ENCODE measurements at places on chromosomes 7 and 10.

GRCh38 chr7:620885-621284 lies 101.2 kb upstream of the PDGFA start:
- no peak for DNase-seq

DNA sequence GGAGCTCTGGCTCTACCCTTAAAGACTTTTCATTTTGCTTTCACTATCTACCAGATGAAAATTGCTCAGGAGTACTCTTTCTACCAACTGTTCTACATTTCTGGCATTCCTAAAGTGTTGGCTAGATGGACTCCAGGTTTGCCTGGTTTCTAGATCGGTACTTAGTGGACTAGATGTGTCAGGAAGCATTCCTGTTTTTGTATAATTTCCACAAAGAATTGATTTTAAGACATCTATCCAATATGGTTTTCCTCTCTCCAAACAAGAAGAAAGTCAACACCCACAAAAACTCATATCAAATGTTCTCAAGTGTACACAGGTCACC lies 157.7 kb downstream of the CHRM2 start:
- DNase-seq, result no peak

GRCh38 chr10:24771943-24772694 lies 48.4 kb upstream of the ARHGAP21 start:
- DNase-seq, result no peak

DNA sequence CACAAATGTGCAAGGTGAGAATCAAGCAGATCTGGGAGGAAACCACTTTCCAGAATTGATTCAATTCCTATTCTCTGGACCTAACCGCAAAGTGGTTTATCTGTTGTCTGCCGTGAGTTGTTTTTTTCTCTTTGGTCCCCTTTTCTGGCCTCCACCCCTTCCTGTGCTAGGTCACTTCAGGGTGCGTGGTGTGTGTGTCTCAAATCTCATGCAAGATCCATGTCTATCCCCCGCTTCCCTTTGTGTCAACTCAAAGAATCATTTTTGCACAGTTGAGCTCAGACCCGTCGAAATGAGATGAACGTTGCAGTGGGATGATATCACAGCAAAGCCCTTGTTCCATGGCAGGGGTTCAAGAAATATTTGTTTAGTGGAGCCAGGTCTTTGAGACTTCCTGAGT lies 184.5 kb downstream of the GATA3 start:
- DNase-seq, result no peak

- DNase-seq, result no peak
Observed at GRCh38 chr7:70267381-70268120, 669.3 kb downstream of the AUTS2 start.

- no peak for DNase-seq
Observed at GRCh38 chr10:33734393-33735155, 400.1 kb upstream of the NRP1 start.

- DNase-seq, result no peak
Observed at GRCh38 chr7:24854866-24855265, 97.6 kb upstream of the GSDME start.

DNA sequence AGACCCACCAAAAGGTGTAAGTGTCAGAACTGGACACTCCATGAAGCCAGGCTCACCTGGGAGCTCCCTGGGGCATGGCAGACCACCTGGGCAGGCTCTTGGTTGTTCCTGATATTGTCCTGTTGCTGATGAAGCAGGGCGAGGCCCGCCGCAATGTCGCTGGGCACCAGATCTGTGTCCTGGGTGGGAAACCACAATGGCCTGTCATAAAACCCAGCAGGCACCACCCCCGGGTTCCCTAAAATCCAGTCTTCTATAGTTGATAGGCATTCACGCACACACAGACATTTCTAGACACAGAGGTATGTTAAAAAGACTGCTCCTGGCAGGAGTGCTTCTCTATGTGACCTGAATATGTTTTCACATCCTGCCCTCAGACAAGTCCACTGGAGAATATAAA lies 15.0 kb downstream of the DAGLB start:
- DNase-seq, result no peak

- DNase-seq, result no peak
Observed at GRCh38 chr7:95501261-95501832, 15.6 kb downstream of the ASB4 start.

DNA sequence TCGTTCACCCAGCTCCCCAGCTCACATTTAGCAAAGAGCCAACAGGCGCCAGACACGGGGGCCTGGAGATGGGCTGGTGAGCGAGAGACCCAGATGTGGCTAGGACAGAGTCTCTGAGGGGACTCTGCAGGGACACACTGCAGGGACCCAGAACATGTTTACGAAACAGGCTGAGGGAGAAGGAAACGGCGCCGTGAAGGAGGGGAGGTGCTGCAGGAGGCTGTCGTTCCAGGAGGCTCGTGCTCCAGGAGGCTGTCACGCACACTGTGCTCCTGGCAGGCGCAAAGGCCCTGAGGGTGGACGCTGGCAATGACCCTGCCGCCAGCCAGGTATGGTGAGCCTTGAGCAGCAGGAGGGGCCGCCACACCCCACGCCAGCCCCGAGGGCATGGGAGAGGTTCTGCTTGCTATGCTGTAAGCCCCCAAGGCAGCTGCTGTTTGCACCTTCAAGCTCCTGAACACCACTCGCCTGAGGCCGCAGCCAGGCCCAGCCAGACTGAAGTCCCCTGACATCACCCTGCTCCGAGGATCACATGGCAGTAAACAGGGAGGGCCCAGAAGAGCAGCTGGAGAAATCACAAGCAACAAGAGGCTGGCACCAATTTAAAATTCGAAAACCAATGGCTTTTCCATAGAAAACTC lies 27.3 kb downstream of the ADAP1 start:
- DNase-seq, result no peak

DNA sequence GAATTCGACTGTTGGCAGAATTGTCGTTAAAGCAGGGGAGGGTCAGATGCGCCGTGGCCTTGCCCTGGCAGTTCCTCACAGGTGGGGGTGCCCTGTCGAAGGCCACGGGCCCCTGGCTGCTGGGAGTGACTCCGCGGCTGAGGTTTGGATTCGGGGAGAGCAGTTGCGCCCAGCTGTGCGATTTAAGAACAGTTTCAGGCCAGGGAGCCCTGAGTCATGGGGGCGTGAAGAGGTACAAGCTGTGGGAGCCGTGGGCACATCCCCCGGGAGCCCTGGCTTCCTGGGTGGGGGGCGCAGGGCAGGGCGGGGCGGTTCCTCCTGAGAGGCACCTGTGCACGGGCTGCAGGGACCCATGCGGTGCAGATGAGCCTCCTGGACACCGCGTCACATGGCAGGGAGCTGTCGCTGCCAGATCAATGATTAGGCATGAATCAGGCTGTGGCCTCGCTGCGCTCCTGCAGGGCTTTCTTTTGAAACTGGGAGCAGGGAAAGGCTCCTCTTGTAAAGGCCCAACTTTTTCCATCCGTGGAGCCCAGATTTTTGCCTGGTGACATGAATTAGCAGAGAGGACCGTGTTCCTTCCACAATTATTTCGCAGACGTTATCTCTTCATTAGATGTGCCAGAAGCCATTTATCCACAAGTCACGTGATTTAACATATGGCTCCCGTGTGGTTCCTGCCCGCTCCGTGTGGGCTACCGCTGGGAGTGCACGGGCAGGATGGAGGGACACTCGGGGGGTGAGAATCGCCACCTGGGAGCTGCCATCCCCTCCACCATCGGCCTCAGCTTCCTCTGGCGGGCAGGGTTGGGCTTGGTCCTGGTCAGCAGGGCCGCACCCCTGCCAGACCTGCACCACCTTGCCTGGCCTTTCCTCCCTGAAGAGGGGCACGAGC lies 918 bp downstream of the PWWP2B start:
- no peak for DNase-seq

DNA sequence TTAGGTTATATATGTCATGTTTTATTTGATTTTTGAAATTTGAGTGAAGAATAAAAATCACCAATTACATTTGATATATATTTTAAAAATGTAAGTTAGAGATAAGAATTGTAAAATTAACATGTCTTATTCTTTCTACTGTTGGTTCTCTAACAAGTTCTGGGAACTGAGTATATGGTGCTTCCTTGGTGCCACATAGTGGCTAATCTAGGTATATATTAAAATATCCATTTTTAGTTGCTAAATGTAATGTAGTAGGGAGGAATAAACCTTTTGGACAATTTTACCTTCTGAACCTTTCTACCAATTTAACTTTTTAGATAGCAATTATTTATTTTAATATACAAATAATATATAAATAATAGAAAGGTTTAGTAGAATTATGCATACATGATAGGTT lies 17.5 kb downstream of the CFAP69 start:
- no peak for DNase-seq

- no peak for DNase-seq
Observed at GRCh38 chr10:77162697-77163096, 474.9 kb downstream of the KCNMA1 start.

DNA sequence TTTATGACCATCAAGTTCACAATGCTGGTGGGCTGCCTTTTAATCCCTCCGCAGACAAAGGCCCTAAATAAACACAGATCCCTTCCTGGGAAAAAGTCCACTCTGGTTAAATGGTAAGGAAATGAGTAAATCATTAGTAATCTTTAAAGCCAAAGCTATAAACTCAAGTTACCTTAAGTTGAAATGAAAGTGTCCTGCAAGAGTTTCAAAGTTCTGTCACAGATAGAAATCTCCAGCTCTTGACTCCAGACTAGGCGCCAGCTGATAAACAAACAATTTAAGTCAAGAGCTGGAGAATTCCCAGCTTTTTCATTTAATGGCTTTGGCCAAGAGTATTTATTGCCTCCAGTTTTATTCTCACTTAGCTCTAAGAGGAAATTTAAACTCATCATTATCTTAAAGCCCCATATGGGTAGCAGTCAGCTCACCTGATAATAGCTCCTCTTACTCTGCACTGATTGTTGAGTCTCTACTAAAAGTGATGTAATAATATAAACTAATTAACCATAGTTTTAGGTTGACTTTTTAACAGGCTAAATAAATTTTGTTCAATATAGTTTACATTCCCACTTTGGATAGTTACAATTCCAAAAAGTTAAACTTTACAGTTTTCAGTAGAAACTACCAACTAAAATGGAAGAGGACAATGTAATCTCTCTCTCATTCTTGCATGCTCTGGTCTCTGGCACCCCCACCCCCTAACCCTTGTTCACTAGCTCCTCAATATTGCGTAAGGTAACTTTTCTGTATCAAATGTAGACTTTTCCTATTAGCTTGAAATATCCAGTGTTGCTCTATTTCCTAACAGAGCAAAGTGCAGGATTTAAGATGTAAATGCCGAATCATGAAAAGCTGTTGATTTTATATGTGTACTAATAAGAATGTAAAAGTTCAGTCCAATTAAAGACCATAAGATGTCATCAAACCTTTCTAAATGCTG lies 56.1 kb downstream of the HIBADH start:
- no peak for DNase-seq

DNA sequence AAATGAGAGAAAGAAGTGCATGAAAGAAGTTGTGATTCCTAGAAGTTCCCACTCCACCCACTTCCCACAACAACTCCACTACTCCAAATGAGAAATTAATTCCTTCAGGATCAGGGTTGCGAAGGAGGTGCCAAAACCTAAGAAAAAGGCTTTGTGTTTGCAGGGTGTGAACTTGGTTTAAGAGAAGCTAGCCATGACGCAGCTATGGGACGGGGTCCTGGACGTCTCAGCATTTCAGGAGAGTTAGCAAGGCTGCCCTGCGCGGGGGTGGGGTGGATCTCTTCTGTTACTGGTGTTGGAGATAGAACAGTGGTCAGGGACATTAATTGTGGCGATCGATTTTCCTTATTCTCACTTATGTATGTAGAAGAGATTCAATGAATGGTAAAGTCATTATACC lies 61.2 kb downstream of the CHST3 start:
- no peak for DNase-seq

- no peak for DNase-seq
Observed at GRCh38 chr10:78619115-78619851, 449.5 kb upstream of the ZMIZ1 start.

- no peak for DNase-seq
Observed at GRCh38 chr7:7970237-7970530, 1.6 kb downstream of the GLCCI1 start.

DNA sequence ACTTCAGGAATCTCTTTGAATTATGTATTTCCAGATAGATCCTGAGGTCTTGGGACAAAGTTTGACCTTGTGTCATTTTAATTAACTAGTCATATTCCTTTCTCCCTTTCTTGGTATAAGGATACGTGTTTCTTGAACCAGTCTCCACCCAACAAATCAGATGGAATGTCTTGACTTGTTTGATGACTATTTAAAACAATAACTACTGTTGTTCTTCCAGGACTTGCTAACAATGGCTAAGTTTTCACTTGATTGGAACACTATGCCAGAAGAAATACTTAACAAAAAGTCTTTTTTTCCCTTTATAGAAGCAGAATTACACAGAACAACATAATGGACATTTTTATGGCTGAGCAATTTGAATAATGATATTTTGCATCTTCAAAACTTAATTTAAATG lies 43.0 kb upstream of the WIPF3 start:
- no peak for DNase-seq

DNA sequence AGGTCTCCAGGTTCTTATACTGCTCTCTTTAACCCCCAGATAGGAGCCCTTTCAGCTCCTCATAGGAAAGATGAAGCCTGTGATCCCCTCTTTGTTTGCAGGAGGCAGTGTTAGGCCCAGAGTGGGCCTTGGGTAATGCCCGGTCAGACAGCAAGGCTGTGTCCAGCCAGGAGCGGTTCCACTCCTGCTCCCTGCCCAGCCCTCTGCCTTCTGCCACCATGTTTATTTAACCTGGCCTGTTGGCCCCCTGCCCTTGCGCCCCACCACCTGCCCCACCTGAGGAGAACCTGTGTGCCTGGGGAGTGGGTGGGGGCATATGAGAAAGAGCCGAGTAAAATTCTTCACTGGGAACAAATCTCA lies 24.3 kb downstream of the CDH23 start:
- no peak for DNase-seq

- no peak for DNase-seq
Observed at GRCh38 chr7:24930856-24931255, 49.1 kb downstream of the OSBPL3 start.

DNA sequence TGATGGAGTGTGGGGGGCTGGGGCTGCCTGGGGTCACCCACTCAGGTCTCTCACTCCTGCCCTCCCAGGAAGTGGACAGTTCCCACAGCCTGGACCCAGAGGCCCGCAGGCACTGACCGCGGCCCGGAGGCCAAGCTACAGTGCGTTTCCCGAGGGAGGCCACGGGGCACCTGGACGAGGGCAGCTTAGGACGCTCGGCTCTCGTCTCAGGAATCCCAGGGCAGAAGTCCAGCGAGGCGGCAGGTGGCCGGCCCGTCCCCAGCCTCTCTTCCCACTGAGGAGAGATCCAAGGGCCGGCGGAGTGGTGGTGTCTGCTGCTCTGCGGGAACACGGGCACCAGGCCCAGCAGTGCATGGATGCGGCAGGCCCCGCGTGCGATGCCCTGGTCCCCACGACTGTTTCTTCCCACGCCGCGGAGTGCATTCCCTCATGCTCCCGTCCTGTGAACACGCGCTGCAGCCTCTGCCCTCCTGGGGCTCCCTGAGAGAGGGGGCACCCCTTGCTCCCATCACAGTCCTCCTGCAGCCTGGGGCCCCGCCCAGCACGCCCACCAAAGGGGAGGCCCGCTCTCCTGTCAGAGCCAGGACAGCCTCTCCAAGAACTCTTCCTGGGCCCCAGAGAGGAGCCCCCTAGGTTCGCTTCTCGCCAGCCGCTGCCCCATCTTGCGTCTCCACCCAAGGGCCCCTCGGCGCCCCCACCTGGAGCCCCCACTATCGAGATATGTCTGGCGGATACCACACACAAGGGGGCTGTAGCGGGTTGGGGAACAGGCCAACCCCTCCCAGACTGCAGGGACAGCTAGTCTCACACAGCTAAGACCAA lies 24.3 kb upstream of the GPR146 start:
- no peak for DNase-seq

- no peak for DNase-seq
Observed at GRCh38 chr10:81108516-81109199, 571.0 kb downstream of the SH2D4B start.
